Heart right ventricle (tissue), 16 donors: ENCODE measurements at places on chromosomes 6 and 20.
A peak's percentile ranks its signal among the peaks of the same experiment; 100 is the strongest.

GRCh38 chr6:136568129-136568528, 17.9 kb upstream of the MAP7 start:
- no peak for DNase-seq

GRCh38 chr20:32470025-32470861, 112.1 kb downstream of the ASXL1 start:
- peak; percentile 84 for DNase-seq

- no peak for DNase-seq
These were observed 5.6 kb downstream of the CEBPB start for GRCh38 chr20:50196248-50196647.

GRCh38 chr6:134757911-134758361, 192.0 kb downstream of the ALDH8A1 start:
- no peak for DNase-seq

DNA sequence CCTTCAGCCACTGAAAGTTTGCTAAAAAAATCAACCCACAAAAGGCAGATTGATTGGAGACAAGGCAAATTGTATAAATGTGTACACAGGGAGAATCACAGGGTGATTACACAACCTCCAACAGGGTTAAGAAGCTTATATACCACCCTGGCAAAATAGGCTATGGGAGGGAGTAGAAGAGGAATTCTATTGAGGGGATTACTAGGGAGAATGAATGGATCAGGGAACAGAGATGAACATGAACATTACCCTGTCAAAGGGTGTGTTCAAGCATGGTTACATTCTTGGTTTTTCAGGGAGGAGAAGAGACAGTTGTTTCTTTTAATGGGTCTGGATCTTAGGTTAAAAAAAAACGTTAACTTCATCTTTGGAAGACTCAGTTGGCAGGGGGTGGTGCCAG, 5.1 kb upstream of the MRS2 start:
- no peak for DNase-seq

GRCh38 chr20:14921513-14921912, 584.1 kb upstream of the FLRT3 start:
- no peak for DNase-seq

DNA sequence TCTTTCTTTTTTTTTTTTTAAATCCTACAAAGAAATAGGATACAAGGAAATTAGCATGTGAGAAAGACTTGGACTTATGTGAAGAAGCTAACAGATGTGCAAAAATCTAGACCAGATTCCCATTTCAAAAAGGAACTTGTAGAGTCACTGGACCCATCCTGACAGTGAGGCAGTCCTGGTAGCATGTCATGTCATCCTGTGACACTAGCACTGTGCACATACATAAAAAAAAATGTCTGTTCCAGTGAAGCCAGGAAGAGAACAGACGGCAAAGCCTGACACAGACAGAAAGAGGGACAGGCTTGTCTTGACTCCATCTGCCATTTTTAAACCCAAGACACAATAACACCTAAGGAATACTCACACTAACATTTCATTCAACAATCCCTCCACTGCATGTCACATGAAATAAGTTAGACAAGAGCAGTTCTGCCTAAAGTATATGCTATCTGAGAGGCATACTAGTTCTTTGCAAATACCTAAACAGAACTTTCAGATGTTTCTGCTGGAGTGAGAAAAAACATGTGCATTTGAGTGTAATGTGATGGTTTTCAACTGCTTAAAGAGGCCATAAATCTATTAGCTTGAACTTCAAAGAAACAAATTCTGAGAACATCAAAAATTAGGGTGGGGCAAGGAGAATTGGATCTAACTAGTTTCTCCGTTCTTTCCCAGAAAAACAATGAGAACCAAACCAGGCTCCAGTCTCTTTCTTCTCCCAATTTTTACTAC, 159.6 kb downstream of the BACH2 start:
- DNase-seq = no peak
